ENCODE measurements at places on chromosomes 3 and 15. TPM values are rescaled to one million over a fixed set of nuclear protein-coding genes. Genes with fewer than 3 reads are reported as not detected.

GRCh38 chr15:63530752-63531299, 26.4 kb downstream of the USP3 start:
- no peaks in the 10 kb centered on the region for H3K36me3 ChIP-seq
- H3K27me3 ChIP-seq: no peaks in the 10 kb centered on the region
- H3K27ac ChIP-seq: no peak overlapping the region
- H3K4me3 ChIP-seq: no peak overlapping the region
- H3K4me1 ChIP-seq: peaks cover 71% of the 10 kb centered on the region

The MKRN3 gene
- total RNA-seq: 0.98 TPM

DNA sequence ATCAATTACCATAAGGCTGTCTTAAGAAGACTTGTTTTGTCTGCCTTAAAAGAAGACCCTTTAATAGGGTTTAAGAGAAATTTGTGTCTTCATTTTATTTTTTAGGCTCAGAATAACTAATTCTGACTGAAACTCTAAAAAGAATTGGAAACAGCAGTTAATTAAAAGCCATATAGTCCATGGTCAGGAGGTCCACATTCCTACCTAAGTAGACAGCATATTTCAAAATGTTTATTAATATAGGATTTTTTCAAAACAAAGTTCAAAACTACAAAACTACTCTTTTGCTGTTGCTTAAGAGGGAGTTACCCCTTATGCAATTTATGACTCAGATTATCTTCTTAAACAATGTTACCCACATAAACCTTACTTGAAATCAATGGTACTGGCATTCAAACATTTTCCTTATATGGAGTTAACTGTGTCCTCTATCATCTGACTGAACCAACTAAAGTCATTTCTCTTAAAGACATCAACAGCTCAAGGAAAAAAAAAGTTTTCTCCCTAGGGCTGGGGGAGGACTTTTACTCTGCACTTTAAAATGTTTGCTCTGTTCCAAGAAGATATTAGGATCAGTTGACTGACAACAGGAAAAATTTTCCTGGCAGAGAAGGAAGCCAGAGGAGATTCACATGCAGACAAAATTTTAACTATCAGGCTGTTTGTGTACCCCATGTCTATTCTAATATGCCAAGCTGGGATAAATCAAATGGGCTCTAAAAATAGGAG, 56.8 kb upstream of the NANOGP8 start:
- no peaks in the 10 kb centered on the region for H3K27me3 ChIP-seq
- H3K27ac ChIP-seq: no peak overlapping the region
- no peak overlapping the region for H3K4me3 ChIP-seq
- H3K36me3 ChIP-seq: no peaks in the 10 kb centered on the region
- no peaks in the 10 kb centered on the region for H3K4me1 ChIP-seq
- no peak for DNase-seq

- H3K36me3 ChIP-seq: no peaks in the 10 kb centered on the region
- no peak for DNase-seq
- no peak overlapping the region for H3K4me3 ChIP-seq
- H3K27ac ChIP-seq: no peak overlapping the region
- H3K4me1 ChIP-seq: no peaks in the 10 kb centered on the region
Measured at GRCh38 chr15:38883987-38884386, 319.4 kb upstream of the RASGRP1 start.

GRCh38 chr3:194294895-194295214, 56.3 kb downstream of the CPN2 start:
- no peak overlapping the region for H3K27ac ChIP-seq
- no peak overlapping the region for H3K4me3 ChIP-seq
- DNase-seq: no peak
- H3K27me3 ChIP-seq: peaks cover 5% of the 10 kb centered on the region

- DNase-seq: no peak
- H3K27ac ChIP-seq: no peak overlapping the region
- H3K4me3 ChIP-seq: no peak overlapping the region
- H3K27me3 ChIP-seq: no peaks in the 10 kb centered on the region
- H3K36me3 ChIP-seq: no peaks in the 10 kb centered on the region
Measured at GRCh38 chr3:176561826-176562225, 635.5 kb downstream of the TBL1XR1 start.

The NMB gene
- total RNA-seq: 3.6 TPM

The COL7A1 gene
- 0.59 TPM for total RNA-seq

- no peak for DNase-seq
- no peak overlapping the region for H3K27ac ChIP-seq
- H3K27me3 ChIP-seq: no peaks in the 10 kb centered on the region
Measured at GRCh38 chr15:33040496-33040895, 154.0 kb downstream of the FMN1 start.

Data from CD8-positive, alpha-beta memory T cell (primary cell).